ENCODE measurements at places on chromosomes 6 and 20.

- DNase-seq, result no peak
Observed at GRCh38 chr6:14567842-14568241, 450.3 kb downstream of the CD83 start.

DNA sequence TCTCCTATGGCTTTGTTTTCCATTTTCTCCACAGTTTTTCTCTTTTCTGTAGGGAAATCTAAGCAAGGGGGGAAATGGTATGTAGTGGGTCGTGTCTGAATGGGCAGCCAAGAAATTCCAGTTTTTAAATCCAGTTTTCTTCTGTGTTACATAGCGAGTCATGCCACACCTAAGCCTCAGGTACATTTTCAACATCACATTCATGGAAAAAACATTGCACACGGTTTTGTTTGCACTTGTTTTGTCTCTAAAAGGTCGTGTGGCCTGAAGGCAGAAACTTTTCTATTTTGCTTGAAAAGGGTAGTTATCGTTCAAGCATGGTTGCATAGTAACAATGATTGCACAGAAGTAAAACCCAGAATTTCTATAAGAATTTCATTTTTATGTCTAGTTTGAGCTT is 70.5 kb downstream of the MOXD1 start:
- no peak for DNase-seq

DNA sequence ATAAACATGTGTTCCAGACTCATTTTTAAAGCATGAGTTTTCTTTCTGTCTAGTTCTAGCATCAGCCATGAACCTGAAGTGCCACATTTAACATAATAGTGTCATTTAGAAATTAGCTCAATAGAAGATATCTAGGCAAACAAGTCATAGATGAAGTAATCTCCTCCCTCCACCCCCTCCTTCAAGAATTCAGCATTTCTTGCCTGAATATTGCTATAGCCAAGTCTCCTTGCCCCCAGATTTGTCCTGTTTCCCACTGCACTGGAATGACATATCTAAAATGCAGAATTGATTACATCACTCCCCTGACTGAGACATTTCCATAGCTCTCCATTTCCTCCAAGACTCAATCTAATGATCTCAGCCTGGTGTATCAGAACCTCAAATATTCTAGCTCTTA is 134.9 kb upstream of the BACH2 start:
- DNase-seq, result no peak

DNA sequence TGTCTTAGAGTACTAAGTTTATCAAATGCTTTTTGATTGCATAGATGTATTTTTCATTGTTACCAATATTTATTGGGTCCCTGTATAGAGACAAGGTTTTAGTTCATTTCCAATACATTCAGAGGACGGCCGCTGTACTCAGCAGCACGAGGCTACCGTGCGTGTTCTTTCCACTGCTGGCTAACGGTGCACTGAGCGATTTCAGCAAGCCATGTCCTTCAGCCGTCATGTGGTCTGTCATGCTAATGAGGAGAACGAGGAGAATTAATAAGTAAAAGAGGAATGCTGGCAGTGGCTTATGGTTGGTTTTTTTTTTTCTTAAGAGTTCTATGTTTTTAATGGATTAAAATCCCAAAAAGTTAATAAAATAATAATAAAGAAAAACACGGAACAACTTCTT is 253.6 kb downstream of the ARID1B start:
- no peak for DNase-seq

- DNase-seq, result no peak
Observed at GRCh38 chr6:67141005-67141404, 1434.0 kb upstream of the EYS start.

DNA sequence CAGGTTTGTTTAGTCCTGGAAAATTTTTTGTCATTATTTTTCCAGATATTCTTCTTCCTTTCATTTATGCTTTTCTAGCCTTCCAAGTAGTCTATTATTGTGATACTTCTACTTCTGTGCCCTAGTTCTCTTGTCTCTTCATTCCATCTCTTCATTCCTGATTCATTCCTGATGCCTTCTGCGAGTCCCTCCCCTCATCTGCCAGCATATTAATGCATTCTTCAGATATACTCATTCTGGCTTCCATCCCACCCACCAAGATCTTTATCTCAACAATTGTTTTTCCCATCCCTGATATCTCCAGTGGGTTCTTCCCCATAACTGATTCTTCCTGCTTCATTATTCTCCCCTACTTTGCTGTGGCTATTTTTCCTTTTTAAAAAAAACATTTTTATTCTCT is 35.2 kb downstream of the ALDH5A1 start:
- no peak for DNase-seq

DNA sequence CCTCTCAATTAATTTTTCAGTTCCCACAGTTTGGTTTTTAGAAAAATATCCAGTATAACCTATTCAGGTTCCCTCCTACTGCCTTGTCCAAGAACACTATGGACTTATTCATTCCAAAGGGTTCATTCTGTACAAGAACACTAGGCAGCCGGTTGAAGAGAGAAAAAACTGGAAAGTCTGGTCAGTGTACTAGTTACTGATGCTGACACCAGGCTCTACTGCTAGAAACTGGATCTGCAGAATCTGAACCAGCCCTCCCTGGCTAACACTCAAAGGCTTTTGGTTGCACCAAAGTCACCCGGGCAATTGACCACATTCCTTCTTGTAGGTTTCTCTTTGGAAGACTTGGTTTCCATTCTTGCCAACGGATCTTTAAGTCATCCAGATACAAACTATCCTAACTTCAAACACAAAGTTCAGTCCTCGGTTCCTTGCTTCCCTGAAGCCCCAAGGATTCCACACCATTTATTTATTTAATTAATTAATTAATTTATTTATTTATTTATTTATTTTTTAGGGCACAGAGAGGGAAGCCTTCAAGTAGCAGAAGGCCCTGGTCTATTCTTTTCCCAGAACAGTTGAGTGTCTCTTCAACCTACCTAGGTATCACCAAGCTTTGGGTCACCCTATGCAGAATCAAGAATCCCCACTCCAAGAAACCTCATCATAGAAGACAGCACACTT is 268.1 kb downstream of the ADGB start:
- DNase-seq, result no peak

DNA sequence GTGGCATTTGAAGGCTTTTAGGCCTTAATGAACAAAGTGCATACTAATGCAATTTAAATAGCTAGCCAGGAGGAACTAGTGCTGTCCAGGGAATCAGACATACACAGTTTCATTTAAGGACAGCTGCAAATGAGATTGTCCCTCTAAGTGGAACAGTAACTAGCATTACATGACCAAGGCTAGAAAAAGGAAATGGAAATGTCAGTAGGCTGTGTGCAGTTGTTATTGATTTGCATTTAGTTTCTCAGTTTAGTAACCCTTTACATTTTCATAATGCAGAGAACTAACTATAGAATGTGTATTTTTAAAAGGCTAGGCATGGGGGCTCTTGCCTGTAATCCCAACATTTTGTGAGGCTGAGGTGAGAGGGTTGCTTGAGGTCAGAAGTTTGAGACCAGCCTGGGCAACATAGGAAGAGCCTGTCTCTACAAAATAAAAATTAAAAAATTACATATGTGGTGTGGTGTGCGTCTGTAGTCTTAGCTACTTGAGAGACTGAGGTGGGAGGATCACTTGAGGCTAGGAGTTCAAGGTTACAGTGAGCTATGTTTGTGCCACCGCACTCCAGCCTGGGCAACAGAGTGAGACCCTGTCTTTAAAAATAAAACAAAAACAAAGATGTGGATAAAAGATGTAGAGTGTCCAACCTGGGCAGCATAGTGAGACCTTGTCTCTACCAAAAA is 468.0 kb downstream of the UTRN start:
- no peak for DNase-seq

GRCh38 chr6:74549746-74550145 is 656.1 kb downstream of the COL12A1 start:
- no peak for DNase-seq

DNA sequence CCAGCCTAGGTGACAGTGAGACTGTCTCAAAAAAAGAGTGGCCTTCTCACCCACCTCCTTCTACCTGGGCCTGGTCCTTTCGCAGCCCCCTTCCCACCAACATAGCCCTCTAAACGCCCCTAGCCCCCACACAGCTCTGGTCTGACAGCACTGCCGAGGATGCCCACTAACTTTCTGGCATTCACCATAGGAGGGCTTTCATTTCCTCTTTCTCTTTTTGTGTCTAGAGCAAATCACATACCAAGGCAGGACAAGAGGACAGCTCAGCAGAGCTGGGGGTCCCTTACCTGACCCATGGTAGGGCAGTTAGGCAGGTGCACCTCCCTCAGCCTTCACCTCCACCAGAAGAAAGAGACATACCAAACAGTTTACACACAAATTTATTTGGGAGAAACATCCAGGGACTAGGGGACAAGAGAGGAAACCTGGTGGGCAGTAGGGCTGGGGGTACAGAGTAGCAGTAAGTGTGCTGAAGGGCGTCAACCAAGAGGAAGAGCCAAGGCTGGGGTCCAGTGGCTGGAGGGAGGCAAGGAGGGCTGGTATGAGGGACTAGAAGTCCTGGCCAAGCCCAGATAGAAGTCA is 4.5 kb downstream of the LY6G5C start:
- DNase-seq, result no peak

DNA sequence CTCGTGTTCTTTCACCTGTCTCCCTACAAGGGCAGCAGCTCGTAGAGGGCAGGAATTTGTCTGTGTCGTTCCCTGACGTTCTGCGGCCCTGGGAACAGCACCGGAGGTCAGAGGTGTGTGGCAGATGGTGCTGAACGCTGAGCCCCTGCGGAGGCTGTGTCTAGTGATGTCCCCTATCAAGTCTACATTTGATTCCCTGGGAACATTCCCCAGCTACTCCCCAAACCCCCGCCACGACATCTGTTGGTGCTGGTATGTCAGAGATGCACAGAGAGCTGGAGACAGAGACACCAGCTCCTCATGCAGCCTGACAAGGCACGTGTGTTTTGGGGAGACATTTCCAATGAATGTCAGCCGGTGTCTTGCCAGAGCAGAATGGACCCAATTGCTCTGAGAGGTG is 7.7 kb downstream of the PMEPA1 start:
- DNase-seq, result no peak

- no peak for DNase-seq
Observed at GRCh38 chr6:118529756-118530155, 18.3 kb upstream of the PLN start.

GRCh38 chr20:38831995-38832620 is 26.6 kb downstream of the PPP1R16B start:
- DNase-seq, result no peak

GRCh38 chr6:168905451-168906090 is 348.1 kb downstream of the THBS2 start:
- DNase-seq, result no peak

- DNase-seq, result no peak
Observed at GRCh38 chr6:18784794-18785193, 397.6 kb downstream of the RNF144B start.

DNA sequence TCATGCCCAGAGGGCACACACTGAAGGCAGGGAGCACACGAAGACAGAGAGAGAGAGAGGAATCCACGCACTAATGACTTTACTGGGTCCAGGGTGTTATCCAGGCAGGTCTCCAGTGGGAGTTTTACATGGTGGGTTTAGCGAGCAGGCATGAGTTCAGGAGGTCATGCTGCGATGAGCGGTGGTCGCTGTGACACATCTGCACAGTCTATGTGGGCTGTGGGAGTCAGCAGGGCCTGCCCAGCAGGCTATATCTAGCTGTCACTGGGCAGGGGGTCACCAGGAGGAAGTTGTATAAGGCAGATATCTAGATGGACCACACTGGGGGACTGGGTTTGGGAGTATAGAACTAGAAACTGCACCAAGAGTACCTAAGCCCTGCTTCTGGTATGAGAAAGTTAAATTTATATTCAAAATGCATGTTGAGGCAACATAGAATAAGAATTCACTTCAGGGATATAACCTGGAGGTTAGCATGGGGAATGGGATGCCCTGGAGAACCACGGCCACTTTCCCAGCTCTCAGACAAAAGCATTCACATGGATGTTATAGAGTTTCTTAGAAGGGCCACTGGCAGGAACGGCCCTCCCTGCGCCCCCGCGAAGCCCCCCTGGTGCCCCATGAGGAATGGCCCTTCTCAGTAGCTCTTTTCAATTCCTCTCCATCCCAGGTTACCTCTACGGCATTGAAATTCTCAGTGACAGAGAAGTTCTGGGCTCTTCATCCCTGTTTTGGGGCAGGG is 113.9 kb downstream of the RNF144B start:
- no peak for DNase-seq

DNA sequence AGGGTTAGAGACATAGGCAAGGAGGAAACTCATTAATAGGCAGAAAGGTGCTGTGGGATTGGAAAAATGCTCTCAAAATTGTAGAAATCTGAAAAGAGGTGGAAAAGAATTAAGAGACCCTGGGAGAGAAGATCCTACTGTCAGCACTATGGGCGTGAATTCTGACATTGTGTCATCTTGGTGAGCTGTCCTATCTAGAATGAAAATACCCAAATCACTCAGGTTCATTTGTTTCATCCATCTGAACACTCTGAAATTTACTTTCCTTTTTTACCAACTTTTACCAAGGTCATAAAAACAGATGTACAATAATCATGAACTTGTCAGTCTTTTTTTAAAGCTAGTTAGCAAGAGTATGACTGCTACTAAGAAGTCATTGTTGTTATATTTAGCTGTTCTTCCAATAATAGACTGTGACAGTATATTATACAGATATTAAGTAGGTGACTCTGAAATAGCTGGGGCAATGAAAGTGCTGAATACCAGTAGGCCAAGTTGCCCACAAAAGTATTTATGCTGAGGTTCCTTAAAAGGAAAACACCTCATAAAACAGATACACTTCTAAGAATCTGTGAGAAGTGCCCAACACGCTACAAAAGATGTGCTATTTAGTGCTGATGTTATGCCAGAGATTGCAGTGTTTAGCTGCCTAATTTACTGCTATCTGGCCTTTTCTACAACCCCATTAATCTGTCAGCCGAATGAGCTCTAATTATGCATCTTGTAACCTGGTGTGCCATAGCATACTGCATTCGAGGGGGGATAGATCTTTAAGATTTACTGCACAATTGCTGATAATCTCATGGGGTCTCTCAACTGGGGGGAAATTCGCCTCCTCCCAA is 217.5 kb upstream of the SUPT3H start:
- DNase-seq, result no peak

- no peak for DNase-seq
Observed at GRCh38 chr6:143400258-143401067, 50.0 kb downstream of the ADAT2 start.

GRCh38 chr6:19860235-19860877 is 23.2 kb downstream of the ID4 start:
- no peak for DNase-seq

GRCh38 chr6:87965806-87966205 is 81.8 kb upstream of the SPACA1 start:
- DNase-seq, result no peak

Data from right forelimb (tissue), 1 donor.